ENCODE measurements at places on chromosomes 1 and 21.

DNA sequence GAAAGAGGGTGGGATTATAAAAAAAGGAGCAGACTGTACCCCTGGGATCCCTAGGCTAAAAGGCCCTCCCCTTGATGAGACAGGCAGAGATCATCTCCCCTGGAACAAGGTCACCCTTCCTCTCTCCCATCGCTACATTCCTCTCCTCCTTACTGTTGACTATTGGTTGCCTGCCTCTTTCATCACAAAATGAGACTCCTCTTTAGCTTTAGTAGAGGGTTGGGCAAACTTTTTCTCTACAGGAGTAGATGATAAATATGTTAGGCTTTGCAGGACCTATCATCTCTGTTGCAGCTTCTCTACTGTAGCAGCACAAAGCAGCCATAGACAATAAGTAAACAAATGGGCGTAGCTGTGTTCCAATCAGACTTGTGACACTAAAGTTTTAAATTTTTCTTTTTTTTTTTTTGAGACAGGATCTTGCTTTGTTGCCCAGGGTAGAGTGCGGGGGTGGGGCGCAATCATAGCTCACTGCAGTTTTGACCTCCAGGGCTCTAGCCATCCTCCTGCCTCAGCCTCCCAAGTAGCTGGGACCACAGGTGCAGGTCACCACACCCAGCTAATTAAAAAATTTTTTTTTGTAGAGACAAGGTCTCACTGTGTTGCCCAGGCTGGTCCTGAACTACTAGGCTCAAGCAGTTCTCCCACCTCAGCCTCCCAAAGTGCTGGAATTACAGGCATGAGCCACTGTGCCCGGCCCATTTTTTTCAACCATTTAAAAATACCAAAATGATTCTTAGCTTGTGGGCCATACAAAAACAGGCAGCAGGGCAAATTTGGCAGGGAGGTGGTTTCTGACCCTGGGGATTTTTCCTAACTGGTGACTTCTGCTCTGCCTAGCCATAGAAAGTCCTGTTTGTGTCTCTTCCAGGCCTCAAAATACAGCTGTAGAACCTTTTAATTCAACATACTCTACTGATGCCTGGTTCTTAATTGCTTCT, 15.1 kb downstream of the MCL1 start:
- no peak for DNase-seq

GRCh38 chr1:91683598-91683951, 182.9 kb downstream of the CDC7 start:
- no peak for DNase-seq

DNA sequence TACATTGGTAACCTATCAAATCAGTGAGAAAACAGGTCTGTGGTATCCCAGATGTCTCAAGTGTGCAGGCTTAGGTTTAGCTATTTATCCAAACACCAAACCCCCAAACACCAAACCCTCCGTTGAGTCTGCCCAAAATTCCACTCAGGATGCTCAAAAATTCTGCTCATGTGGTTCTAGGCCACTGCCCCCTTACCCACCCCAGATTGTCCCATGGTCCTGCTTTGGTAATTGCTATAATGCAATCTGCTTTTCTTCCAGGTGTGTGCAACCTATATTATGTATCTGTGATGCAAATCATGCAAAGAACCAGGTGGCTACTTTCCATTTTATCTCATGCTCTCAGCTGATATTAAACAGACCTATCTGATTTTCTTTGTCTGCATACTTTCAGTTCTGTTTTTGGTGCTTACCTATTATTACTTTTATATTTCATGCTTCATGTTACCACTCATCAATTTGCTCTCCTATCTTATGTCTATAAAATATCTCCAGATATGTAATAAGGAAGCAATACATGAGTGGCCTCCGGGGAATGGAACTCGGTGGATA, 123.7 kb downstream of the TOMM20 start:
- no peak for DNase-seq

- DNase-seq: no peak
These were observed 81.4 kb downstream of the NENF start for GRCh38 chr1:212514056-212514614.

DNA sequence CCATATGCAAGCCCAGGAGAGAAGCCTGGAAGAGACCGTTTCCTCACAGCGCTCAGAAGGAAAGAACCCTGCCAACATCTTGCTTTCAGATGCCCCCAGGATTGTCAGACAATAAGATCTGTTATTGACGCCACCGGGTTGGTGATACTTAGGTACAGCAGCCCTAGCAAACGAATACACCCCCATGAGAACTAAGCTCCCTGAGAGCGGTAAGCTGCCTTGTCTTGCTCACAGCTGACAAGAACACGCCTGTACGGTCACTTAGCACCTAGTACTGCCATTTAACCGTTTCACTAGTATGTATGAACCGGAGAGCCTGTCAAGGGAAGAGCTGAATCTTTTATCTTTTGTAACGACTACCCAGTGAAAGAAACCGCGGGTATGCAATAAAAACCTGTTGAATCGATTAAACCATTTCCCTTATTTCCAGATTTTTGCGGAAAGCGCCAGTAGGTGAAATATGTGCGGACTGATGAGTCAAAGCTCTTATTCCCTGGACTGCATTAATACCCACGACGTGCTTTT, 619 bp upstream of the ZBTB8B start:
- no peak for DNase-seq

DNA sequence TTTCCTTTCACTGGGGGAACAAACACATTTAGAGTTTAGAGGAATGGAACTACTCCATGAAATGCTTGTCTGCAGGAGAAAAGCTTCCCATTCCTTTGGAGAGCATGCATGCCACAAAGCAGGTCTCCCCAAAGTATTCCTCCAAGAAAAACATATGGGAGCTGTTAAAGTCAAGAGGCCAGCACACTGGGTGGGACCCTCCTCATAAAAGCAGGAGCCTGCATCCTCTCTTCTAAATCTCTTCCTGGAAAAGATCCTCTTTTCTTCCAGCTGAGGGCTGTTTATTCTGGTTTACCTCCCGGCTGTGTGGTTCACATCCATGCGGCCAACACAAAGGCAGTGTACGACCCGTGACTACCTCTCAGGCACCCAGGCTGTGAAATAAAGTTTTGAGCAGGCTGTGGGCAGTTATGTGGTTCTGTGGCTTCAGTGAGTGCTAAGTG, 103.4 kb downstream of the TENT5C start:
- no peak for DNase-seq

GRCh38 chr1:65949230-65949626, 156.5 kb downstream of the PDE4B start:
- DNase-seq: no peak

GRCh38 chr1:212457740-212458338, 25.1 kb downstream of the NENF start:
- DNase-seq: peak; percentile 29

DNA sequence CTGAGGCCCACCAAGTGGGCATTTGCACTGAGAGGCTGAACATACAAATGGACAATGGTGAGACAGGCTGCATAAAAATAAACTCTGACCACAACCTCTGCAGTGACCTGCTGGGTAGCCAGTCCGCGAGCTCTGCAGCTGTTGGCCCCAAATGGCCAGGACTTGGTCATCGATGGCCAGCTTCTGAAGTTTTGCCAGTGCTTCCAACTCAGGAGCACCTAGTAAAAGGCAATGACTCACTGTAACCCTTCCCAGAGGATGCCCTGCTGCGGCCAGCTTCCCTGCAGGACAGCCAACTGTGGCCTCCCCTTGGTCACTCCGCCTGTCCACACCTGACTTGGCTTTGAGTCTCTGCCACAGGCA, 185.4 kb downstream of the DYRK1A start:
- DNase-seq: no peak

GRCh38 chr1:172142324-172142723, 278.2 kb upstream of the C1orf105 start:
- no peak for DNase-seq
